Camera-type eye (tissue), 1 donor: ENCODE measurements at places on chromosomes 4 and X. TPM values are rescaled to one million over a fixed set of nuclear protein-coding genes. Genes with fewer than 3 reads are reported as not detected.

Gene HELT
- 1.0 TPM for total RNA-seq

Gene OTUD6A
- not detected for total RNA-seq

Gene TLR10
- 0.71 TPM for total RNA-seq

Gene CD40LG
- not detected for total RNA-seq

Gene SMIM10
- total RNA-seq: 3.6 TPM

Gene PSAPL1
- total RNA-seq: 0.05 TPM

Gene GBA3
- total RNA-seq: not detected

Gene RNF150
- total RNA-seq: 47.7 TPM

Gene UXT
- total RNA-seq: 41.6 TPM
